ENCODE measurements at places on chromosomes 13 and 19.

GRCh38 chr13:76948149-76948548, at the start of gene ACOD1:
TSS of gene ACOD1 (plus strand) at chr13:76948511. CDS start at chr13:76948559, 48 bp downstream.
- DNase-seq: no peak

DNA sequence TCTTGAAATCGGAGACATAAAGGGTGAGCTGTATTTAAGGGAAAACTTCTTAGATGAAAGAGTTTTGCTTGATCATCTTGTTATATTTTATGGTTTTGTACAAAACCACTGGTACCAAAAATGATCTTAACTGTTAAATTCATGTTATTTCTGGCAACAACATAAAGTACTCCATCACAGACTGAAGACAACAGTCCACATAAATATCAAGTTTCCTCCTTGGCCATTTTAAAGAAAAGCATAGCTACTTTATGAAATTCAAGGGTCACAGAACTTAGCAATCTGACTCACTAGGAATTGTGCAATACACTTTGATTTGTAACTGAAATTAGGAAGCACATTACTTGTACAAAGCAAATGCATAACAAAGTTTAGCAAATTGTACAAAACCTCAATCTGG, 66.3 kb downstream of the TBC1D4 start:
- DNase-seq: peak; percentile 31

GRCh38 chr19:40596608-40597328, 4.4 kb upstream of the LTBP4 start:
- DNase-seq: peak; percentile 63

DNA sequence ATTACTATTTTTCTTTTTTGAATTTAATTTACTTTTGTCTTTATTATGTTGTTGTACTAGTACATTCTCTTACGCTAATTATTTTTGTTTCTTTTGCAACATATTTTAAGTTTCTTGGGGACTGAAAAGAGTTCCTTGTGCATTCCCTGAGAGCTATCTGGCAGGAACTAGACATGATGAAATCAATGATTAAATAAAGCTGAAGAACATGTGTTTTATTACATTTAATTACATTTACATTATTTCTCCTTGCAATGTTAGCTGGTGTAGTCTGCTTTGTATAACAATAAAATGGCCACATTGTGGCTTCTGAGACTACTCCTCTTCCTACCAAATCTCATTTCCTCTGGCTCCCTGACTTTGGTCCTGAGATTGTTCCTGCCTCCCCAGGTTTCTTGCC, 244.9 kb downstream of the NDFIP2 start:
- no peak for DNase-seq

- DNase-seq: no peak
Observed at GRCh38 chr13:112820318-112820717, 130.5 kb downstream of the ATP11A start.

DNA sequence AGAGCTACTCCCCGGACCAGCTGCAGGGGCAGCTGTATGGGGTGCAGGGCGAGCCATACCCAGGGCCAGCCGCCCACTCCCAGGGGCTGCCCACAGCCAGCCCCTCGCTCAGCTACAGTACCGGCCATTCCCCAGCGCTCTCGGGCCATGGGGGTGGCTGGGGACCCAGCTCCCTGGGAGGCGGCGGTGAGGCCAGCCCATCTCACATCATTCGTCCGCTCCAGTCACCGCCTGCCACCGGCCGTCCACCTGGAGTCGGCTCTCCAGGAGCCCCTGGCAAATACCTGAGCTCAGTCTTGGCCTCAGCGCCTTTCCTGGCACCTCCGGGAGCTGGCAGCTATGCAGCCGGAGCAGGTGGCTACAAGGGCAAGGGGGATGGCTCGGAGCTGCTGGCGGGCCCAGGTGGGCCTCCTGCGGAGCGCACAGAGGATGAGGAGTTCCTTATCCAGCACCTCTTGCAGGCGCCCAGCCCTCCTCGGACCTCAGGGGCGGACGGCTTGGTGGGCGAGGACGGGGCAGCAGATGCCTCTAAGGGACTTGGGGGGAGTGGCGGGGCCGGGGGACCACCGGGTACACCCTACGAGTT, 4.9 kb downstream of the PRR12 start:
- DNase-seq: no peak

- DNase-seq: no peak
Observed at GRCh38 chr19:1425102-1425837, 12.9 kb upstream of the RPS15 start.

GRCh38 chr13:57787058-57787791, 155.7 kb downstream of the PCDH17 start:
- DNase-seq: no peak

- no peak for DNase-seq
Observed at GRCh38 chr19:29260477-29261317, 47.7 kb upstream of the UQCRFS1 start.

- DNase-seq: no peak
Observed at GRCh38 chr19:310781-311496, 19.7 kb upstream of the PLPP2 start.

DNA sequence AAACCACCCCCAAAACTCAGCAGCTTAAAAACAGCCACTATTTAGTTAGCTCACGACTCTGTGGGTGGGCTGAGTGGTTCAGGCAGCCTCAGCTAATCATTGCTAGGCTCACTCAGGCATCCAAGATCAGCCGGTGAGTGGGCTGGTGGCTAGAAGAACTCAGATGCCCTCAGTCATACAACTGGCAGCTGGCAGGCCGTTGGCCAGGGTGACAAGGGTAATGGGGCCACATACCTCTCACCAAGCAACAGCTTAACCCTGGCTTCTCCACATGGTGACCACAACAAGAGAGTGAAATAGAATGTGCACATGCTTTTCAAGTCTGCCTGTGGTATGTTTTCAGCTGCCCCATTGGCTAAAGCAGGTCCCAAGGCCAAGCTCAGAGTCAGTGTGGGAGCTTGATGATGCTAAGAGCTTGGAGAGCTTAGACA, 435.4 kb upstream of the TSHZ3 start:
- DNase-seq: no peak

- DNase-seq: no peak
Observed at GRCh38 chr13:111372651-111373425, 52.4 kb downstream of the TEX29 start.

DNA sequence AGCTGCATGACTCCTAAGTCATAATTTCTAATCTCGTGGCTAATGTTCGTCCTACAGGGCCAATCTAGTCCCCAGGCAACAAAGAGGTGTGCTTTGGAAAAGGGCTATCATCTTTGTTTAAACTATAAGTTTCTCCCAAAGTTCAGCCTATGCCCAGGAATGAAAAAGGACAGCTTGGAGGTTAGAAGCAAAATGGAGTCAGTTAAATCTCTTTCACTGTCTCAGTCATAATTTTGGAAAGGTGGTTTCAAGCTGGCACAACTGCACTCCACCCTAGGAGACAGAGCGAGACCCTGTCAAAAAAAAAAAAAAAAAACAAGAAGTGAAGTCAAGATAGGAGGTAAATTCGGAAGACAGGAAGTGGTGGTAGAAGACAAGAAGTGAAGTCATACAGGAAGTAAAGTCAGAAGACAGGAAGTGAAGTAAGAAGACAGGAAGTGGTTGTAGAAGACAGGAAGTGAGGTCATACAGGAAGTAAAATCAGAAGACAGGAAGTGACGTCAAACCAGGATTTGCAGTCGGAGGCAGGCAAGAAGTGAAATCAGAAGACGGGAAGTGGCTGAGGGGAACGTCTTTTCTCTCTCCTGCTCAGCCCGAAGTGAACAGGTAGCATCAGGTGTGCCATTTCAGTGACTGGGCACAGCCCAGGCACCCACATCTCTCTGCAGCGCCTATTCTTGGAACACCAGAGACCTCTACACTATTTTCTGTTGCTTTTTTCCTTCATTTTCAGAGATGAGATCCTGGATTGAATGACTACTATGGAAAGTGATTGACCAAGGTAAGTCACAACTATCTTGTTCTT, 32.2 kb downstream of the GP6 start:
- DNase-seq: no peak

DNA sequence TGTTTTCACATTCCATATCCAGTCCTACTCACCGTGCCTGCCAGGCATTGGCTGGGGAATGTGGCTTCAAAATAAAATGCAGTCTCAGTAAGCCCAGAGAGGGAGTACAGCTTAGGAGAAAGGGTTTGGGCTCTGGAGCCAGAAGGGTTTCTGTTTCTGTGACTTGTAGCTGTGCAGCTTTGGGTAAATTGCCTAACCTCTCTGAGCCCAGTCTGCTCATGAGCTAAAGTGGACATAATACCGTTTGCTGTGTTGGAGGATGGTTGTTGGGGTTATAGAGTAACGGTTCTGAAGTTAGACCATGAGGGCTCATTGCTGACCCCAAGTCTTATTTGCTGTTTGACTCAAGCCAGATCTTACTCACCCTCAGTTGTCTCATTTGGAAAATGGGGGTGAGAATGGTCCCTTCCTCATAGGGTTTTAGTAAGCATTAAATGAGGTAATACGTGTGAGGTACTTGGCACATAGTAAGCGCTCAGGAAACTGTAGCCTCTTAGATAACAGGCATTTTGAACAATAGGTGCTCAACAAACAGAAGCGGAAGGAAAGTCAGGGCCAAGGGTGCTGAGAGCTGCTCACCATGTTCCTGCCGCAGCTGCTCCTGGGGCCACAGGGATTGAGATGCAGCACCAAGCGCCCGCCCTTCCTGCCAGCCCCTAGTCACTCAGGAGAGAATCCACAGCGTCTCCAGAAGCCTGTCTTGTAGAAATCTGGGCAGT, 45.5 kb downstream of the C13orf42 start:
- DNase-seq: no peak

- no peak for DNase-seq
Observed at GRCh38 chr19:55319785-55320184, 5.4 kb downstream of the TMEM150B start.

DNA sequence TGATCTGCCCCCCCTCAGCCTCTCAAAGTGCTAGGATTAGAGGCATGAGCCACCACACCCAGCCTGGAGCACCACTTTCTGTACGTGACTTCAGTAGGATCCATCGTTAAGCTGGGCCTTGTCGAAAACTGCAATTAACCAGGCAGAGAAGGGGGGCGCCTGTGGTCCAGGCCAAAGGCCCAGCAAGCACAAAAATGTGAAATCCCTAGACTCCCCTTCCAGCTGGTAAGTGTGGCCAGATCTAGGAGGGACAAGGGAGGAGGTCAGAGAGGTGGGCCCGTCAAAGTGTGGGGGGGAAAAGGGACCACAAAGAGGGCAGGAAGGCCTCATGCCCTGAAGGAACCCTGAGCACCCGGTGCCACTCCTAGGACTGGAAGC, 13.8 kb downstream of the DDX39A start:
- no peak for DNase-seq

DNA sequence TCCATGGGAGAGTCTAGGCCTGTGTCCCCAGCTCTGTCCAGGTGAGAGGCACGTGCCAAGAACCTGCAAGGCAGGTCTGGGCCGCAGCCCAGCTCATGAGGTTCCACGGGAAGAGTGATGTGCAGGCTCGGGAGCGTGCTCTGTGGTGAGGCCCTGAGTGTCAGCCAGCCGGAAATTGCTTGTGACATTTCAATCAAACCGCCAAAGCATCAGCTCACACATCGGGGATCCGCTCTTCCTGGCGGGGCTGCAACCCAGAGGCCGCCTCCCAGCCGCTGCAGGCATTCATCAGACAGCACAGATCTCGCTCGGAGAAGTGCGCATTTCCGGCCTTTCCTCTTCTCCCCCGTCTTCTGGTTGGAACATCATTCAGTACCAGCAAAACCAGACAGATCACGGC, 109.3 kb downstream of the KDM4B start:
- DNase-seq: no peak

DNA sequence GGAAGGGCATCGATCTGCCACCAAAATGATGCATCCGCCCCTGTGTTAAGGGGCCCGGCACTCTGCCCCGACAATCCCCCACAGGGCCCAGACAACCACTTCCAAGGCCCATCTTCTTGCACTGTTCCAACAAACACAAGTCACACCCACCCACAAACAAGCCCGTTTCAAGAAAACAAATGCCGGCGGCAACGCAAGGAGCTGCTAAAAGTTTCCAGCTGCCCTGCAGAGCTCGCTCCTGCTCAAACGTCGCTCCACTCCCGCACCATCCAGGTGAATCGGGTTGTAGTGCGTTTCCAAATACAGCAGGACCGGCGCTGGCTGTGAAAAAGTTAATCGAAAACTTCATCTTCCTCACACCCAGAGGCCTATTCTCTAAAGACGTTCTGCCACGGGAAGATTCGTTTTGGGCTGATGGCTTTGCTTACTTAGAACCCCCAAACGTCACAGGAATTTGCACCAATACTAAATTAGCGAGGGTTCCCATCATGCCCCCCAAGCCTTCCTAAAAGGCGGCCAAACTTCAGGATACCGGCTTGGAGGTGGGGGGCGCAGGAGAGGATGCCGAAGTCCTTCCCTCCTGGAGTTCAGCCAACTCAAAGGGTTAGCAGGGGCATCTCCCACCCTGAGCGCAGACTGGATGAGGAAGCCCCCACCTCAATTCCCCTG, 107.4 kb upstream of the DOCK9 start:
- no peak for DNase-seq

DNA sequence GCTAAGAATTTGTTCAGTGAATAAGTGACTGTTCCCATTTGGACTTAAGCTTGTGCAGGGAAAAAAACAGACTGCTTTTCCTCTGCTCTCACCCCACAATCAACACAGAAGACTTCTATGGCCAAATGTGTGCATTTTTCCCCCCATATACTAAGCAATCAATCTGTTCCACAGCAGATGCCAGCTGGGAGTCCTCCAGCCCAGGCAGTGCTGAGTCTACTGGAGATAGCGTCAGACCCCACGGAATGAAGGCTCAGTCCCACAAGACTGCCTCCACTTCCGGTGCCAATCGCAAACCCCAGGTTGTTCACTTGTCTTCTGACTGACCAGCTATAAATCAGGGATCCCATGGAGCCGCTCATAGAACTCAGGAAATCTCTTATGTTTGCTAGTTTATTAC, 69.5 kb upstream of the ANKRD10 start:
- no peak for DNase-seq

DNA sequence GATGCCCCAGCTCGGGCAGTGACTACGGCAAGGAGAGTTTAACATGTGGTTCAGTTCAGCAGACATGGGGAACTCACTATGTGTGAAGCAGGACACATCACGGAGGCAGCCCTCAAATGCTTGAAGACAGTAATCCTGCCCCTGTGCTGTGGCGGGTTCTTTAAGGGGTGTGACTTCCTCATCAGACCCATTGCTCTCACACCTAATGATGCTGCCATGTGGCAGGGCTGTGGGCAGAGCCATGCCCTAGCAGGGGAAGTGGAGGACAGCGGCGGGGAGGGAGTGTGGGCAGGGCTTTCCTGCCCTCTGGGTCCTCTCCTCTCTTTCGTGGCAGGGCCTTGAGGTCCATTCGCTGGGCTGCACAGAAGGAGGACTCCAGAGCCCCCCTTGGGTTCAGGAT, 131.1 kb upstream of the GJB6 start:
- no peak for DNase-seq

GRCh38 chr19:44686896-44687295, 12.1 kb upstream of the CEACAM16 start:
- no peak for DNase-seq

- DNase-seq: no peak
Observed at GRCh38 chr19:47691090-47691489, 22.1 kb upstream of the EHD2 start.

GRCh38 chr19:3062165-3063105, at the start of gene TLE5:
TSS of gene TLE5 (minus strand) at chr19:3062495. CDS start at chr19:3062200, 295 bp downstream.
- no peak for DNase-seq

DNA sequence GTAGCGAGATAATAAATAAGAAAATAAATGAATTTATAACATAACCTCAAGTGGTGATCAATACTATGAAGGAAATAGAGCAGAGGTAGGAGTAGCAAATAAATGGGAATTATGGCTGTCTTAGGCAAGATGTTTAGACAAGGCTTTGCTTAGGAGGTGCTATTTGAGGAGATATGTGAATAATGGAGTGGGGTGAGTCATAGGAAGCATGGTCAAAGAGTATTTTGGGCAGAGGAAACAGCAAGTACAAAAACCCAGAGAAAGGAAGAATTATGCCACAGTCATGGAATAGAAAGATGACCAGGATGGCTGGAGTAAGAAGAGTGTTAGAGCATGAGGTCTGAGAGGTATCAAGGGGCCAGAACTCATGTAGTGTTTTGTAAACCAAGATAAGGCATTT, 33.6 kb upstream of the LPAR6 start:
- DNase-seq: no peak
